ENCODE measurements at places on chromosomes 4 and X. TPM values are rescaled to one million over a fixed set of nuclear protein-coding genes. Genes with fewer than 3 reads are reported as not detected.
A peak's percentile ranks its signal among the peaks of the same experiment; 100 is the strongest.

The MGARP gene
- total RNA-seq, result 2.2 TPM

The MAGEC1 gene
- total RNA-seq, result not detected

- DNase-seq, result no peak
Observed at GRCh38 chrX:150370589-150371312, 7.6 kb downstream of the MAMLD1 start.

The KLKB1 gene
- total RNA-seq, result 3.3 TPM

The CLIC2 gene
- total RNA-seq, result 5.4 TPM

DNA sequence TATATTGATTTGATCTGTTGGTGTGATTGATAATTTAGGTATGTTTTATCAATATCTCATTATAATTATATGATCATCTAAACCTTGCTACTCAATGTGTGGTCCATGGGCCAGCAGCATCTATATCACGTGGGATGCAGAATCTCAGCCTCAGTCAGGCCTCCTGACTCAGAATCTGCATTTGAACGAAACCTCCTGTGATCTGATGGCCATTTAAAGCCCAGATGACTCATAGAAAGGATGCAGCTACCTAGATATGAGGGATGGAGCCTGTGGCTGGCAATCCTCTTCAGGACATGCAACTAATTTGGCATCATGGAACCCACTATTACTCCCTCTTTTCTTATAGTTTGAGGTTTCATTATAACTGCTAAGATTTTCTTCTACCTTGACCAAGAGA, 11.3 kb upstream of the CHRNA9 start:
- DNase-seq, result no peak

DNA sequence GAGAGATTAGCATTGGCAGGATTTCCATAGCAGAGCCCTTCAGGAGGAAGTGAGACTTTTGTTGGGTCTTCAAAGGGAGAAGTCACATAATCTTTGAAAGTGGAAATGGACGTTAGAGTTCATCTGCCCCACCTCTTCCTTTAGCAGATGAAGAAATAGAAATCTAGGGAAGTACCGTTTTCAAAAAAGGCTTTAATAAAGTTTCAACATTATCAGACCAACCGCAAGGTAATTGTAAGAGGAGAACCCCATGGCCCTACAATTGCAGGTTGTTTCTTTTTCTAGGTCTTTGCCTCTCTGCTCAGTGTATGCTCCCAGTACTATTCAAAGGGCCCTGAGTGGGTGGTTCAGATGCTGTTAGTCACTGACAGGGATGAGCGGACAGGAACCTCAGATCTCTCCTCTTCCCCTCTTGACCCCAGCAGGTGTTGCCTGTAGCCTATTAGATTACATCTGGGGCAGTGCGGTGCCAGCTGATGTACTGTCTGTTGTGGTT, 48.6 kb upstream of the AP1S2 start:
- no peak for DNase-seq

The NFKB1 gene
- 36.6 TPM for total RNA-seq

GRCh38 chrX:129736491-129736890, 2.3 kb upstream of the XPNPEP2 start:
- no peak for DNase-seq

The BEX3 gene
- 397 TPM for total RNA-seq

- no peak for DNase-seq
Observed at GRCh38 chr4:99578714-99579113, 4.1 kb downstream of the MTTP start.

The TEC gene
- total RNA-seq, result 1.7 TPM

DNA sequence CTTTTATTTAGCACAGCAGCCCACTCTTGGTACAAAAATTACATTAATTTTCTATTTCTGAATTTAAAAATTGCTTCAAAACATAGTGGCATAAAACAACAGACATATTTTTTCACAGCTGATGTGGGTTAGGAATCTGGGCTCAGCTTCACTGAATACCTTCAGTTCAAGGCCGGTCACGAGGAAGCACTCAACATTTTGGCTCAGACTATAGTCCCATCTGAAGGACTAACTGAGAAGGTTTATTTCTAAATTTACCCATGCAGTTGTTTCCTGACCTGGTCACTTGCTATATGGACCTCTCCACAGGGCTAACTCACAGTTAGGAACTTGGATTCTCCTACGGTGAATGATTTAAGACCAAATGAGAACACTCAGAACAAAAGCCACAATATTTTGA, 1230.2 kb upstream of the ADGRL3 start:
- no peak for DNase-seq

DNA sequence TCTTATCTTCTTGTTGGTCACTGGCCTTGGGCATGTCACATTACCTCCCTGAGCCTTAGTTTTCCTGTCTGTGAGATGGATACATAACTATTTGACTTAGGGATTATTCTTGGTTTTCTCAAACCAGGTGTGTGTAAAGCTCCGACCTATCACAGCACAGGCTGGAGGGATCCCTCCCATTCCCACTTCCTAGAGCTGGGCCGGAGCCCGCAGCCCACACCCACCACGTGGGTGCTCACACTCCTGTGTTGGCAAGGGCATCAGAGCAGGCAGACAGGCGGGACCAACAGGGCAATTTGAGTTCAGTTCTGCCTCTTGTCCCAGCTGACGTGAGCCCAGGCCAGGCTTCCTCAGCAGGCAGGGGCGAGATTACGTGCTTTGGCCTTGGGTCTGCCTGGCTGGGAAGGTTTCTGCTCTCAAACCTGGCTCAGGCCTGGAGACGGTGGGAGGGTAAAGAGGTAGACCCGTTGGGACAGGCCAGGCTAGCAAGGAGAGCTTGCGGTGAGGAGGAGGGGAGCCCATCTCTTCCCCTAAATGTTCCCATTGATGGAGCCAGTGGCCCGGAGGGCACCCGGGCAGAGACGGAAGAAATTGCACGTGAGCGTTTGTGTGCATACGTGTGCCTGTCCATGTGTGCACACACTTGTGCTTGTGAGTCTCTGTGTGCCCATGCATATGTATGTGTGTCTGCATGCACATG, 734 bp upstream of the SH3TC1 start:
- no peak for DNase-seq

The TEX11 gene
- total RNA-seq, result not detected

The RRH gene
- total RNA-seq, result 1.2 TPM

- DNase-seq, result no peak
Observed at GRCh38 chr4:87823724-87824123, 9.0 kb upstream of the MEPE start.

DNA sequence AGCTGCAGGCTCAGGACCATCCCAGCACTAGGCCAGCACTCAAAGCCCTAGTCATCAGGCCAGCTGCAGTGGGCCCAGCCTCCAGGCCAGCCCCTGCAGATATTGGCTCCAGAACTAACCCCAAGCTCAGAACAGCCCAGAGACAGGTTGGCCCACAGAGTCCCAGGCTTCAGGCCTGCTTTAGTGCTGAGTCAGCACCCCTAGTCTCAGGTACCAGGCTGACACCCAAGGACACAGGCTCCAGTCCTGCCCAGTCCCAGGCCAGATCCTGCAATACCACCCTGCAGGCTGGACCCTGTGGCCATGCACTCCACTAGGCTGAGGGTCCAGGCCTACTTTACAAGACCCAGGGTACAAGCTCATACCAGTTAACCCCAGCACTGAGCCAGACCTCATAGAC, 234.4 kb upstream of the GPRIN3 start:
- DNase-seq, result no peak

- DNase-seq, result no peak
Observed at GRCh38 chr4:145770124-145770523, 90.2 kb downstream of the C4orf51 start.

The RBM47 gene
- total RNA-seq, result 3.1 TPM

The HHIP gene
- total RNA-seq, result 31.7 TPM

GRCh38 chr4:182861346-182861745, 55.8 kb downstream of the DCTD start:
- DNase-seq, result no peak

DNA sequence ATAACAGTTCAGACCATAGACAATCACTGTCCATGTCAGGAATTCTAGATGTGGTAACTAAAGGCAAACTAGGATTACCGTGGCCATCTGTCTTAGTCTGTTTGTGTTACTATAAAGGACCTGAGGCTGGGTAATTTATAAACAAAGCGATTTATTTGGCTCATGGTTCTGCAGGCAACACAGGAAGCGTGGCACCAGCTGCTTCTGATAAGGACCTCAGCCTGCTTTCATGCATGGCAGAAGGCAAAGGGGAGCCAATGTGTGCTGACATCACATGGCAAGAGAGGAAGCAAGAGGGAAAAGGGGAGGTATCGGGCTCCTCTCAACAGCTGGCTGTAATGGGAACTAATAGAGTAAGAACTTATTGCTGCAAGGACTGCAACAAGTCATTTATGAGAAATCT, 376.7 kb downstream of the GPM6A start:
- no peak for DNase-seq

GRCh38 chrX:11533199-11533651, 132.5 kb downstream of the ARHGAP6 start:
- DNase-seq, result no peak

DNA sequence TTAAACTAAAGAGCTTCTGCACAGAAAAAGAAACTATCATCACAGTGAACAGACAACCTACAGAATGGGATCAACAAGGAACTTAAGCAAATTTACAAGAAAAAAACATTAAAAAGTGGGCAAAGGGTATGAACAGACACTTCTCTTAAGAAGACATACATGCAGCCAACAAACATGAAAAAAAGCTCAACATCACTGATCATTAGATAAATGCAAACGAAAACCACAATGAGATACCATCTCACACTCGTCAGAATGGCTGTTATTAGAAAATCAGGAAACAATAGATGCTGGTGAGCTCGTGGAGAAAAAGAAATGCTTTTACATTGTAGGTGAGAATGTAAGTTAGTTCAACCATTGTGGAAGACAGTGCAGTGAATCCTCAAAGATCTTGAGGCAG, 27.8 kb downstream of the PAPSS1 start:
- DNase-seq, result no peak

- no peak for DNase-seq
Observed at GRCh38 chrX:3445806-3446490, 99.5 kb upstream of the MXRA5 start.

The BEND2 gene
- total RNA-seq, result not detected

DNA sequence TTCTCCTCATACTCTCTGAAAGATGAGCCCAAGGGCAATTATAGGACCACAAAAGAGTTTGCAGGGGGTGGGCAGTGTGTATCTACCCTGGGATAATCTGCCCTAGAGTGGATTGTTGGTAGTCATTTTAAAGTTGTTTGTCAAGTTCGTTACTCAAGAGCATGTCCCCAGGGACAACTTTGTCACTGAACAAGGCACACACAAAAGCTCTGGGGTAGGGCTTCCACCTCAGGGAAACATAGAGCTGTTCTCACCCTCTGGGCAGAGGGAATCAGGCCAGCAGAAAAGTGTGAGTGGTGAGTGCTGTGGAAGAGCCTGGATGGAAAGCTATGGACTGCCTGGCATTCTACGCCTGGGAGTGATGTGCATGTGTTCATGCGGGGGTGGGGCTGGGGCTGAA, 23.3 kb upstream of the LEF1 start:
- no peak for DNase-seq

DNA sequence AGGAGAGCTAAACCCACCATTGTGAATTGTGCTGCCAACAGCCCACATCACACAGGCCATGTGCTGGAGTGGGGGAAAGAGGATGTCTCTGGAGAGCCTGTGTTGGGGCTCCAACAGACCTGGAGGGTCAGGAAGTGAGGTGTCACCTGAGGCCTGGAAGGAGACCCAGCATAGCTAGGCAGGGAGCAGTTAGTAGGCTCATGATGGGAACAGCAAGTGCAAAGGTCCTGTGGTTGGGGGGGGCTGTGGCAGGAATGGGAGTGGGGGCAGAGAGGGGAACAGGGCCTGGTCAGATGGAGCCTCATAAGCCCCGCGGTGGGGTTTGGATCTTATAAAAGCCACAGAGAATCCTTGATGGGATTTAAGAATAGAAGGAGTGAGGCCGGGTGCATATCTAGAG, 35.9 kb upstream of the GPR78 start:
- no peak for DNase-seq

DNA sequence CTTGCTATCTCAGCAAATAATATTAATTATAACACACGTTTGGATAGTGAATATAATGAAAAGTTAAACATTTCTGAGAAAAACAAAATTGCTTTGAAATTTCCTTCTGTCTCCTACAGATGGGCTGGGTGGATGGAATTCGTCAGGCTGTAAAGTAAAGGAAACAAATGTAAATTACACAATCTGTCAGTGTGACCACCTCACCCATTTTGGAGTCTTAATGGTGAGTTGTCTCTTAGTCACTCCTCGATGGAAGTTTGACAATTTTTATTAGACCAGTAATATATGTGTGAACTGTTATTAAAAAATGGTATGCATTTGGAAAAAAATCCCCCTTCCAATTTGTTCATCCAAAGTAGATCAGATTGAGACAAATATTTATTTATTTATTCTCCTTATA, 92.5 kb upstream of the BRS3 start:
- no peak for DNase-seq

The KLHL13 gene
- 4.5 TPM for total RNA-seq

The TXK gene
- 3.5 TPM for total RNA-seq

DNA sequence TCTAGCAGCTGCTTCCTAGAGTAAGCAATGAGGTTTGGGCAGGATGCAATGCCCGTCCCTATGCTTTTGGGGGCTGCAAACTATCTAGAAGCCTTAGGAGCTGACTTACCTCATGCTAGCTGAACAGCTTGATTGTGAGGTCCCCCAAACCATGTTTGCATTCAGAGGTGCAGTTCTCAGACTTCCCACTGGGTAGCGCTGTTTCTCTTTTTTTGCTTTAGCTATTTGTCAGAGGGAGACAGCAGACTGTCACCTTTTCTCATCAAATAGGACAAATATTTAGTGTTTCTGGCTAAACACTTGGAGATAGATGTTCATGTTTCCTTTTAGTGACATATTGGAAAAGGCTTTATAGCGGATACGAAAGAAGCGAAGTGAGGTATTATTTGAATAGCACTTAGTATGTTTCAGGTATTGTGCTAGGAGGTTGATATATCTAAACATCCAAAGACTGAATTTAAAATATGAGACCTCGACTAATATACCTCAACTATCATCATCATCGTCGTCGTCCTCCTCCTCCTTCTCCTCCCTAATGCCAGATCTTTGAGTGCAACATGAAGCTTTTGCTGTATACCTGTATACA, 18.7 kb upstream of the TMEM192 start:
- DNase-seq, result peak; percentile 59

The PIN4 gene
- total RNA-seq, result 9.5 TPM

DNA sequence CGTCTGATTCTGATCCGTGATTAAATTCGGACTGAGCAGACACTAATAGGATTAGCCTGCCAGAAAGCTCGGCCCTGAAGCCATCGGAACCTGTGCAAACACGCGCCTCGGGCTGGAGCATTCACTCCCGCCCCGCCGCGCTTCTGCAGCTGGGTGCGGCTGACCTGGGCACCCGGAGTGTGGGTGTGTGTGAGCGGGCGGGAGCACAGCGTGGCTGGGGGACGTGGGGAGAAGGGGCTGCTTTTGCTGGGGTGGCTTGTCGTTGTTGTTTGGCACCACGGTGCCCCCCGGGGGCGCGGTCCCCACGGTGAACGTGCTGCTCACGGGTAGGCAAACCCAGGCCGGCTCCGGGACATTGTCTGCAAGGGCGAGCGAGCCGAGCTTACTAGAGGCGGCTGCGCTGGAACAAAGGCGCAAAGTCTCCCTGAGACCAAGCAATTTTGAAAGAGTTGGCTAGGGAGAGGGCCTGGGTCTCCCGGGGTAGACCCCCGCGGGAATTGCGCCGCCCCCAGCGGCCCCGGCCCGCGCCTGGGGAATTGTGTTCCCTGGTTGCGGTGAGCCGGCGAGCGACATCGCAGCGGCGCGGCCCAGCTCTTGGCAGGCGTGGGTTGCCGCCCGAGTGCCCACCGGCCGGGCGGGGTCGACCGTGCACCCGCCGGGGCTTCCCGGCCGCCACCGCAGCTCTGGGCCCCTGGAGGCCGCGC, 1.4 kb downstream of the MAMLD1 start:
- DNase-seq, result peak; percentile 17
